ENCODE measurements at places on chromosomes 6 and 20. TPM values are rescaled to one million over a fixed set of nuclear protein-coding genes. Genes with fewer than 3 reads are reported as not detected.

DNA sequence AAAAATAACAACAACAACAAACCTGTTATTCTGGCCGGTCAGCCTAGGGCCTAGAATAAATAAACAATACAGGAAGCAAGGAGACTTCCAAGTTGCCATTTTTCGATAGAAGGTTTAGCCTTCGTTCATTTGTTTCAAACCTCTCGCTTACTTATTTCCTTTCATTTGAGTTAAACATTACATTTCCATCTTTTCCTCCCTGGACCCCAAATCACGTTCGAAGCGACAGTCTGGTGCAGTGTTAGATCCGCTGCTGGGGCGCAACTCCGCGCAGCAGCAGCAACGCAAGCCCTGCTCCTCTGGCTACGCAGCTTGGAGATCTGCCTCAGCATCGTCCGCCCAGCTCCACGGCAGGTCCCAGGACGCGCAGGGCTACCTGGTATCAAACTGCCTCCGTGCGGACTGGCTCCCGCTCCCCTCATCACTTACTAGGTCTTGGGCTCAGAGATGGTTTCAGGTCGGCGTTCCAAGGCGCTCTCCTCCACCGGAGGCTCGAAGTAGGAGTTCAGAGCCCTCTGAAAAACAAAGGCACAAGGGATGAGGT is 530 bp downstream of the TDP2 start:
- DNase-seq, result no peak

DNA sequence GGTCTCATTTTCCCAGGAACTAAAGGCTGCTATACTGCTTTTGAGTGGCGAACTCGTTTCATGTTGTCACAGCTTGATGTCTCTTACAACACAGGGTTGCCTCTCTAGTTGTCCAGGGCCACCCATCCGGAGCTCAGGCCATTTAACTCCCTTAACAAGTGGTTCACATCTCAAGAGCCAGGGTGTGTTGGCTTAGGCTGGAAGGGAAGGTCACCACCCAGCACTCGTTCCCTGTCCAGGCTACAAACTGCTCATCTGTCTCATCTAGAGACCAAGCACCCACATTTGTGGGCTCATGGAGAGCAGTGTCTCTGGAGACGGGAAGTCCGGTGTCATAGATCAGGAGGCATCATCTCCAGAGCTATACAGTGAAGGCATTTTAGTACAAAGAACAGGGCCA is 106.8 kb upstream of the EXOC2 start:
- no peak for DNase-seq

FANCE gene
- total RNA-seq, result 7.0 TPM

DNA sequence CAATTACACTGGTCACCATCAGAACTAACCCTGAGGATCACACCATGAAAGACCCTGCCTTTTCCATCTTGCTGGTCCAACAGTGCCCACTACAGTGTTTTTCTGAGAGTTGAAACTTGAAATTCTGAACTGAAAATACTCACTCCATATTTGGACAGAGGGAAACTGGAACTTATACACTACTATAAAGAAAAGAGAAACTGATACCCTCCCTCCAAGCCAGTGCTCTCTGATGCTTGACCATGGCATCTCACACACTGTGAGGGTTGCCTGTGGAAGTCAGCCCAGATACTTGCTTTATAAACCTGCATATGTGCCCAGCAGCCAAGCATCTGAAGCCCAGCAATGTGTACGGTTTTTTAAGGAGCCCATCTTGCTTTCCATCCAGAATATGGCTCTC is 108.7 kb downstream of the FOXA2 start:
- DNase-seq, result no peak

RNF144B gene
- 13.2 TPM for total RNA-seq

POPDC3 gene
- 2.5 TPM for total RNA-seq

MAS1L gene
- total RNA-seq, result 0.32 TPM

PRICKLE4 gene
- total RNA-seq, result 3.1 TPM

DNA sequence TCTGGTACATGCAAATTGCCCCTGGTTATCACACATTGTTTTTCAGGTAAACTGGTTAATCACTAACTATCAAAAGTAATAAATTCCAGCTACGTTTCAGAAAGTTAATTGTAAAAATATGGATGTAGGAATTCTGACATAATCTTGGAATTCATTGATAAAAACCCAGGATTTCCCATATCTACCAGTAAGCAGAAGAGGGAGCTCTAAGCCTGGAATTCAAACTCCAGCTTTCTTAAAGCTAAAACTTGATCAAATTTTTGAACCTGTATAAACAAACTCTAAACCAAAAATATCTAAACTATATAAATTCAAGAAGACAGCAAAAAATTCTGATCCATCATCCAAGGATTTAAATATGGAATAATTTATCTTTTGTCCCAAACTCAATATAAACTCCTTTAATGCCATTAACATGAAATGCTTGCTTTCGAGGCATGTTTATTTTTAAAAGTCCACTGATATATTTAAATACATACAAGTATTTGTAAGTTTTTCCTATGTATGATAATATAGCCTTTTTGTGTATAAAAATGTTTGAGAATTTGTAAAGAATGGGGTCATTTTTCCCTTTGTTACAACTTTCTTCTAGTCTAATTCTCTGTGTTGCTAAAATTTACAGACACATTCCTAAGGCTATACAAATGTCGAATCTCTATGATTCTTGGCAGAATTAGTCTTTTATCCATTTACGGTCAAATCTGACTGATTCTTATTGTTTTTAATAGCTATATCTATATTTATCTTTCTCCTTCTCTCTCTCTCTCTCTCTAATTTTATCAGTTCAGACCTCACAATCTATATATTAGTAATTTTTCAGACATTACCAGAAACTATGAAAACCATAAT is 91.4 kb upstream of the RNF217 start:
- DNase-seq, result no peak

GRCh38 chr6:149711711-149712110 is 6.2 kb downstream of the LATS1 start:
- DNase-seq, result no peak

PHACTR3 gene
- 2.7 TPM for total RNA-seq

AIF1 gene
- 42.6 TPM for total RNA-seq

ABHD16B gene
- not detected for total RNA-seq

TOX2 gene
- 1.6 TPM for total RNA-seq

TAF11 gene
- 24.2 TPM for total RNA-seq

Data from urinary bladder (tissue), 4 donors.